ENCODE measurements at places on chromosomes 11 and 22.

- no peak for DNase-seq
These were observed 7.3 kb downstream of the TRIM34 start for GRCh38 chr11:5631969-5632635.

- no peak for DNase-seq
These were observed 112.7 kb downstream of the FAR1 start for GRCh38 chr11:13781153-13781552.

GRCh38 chr11:62664405-62665074 lies 470 bp downstream of the C11orf98 start:
- DNase-seq = no peak

DNA sequence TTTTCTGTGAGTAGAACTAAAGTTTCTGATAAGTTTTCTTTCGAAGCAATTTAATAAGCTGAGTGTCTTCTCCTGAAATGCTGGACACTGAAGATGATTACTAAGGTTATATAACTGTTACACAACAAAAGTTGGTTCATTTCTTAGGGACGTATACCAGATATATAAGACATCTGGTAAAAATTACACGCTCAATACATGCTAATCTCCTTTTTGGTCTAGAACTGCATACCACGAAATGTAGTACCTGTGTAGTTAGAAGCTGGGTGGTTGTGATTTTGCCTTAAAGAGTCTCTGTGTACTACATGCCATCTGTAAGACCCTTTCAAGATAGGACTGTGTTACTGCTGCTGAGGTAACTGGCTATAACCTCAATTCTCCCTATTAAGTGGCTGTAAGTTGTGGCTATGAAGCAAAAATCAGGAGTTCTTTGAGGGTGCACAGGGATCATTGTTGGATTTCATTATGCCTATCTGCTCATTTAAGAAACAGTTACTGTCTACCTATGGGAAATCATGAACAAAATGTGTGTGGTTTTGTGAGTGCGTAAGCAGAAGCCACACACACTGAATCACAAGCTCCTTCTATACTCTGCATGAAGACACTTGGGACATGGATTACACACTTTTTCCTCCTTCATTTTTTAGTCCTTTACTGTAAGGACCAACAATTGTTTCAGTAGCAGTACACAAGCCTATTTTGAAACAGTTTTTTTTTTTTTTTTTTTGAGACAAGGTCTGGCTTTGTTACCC lies 195.9 kb downstream of the SWAP70 start:
- DNase-seq = no peak

DNA sequence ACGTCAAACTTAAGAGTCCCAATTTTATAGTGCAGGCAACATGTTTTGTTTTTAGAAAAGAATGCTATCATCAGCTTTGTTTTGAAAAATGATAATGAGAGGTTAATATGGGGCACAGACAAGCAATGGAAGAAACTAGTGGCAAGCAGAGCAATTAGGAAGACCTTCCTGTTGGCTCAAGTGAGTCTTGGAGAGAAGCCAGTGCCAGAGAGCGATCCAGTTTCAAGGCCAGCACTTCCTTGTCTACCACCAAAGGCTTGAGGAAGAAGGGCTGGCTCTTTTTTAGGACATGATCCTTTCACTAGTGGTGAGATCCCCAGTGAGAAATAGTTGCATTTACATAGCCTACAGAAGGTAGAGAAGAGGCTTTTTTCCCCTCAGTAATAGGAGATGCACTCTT lies 1340.7 kb downstream of the LRRC4C start:
- DNase-seq = no peak

DNA sequence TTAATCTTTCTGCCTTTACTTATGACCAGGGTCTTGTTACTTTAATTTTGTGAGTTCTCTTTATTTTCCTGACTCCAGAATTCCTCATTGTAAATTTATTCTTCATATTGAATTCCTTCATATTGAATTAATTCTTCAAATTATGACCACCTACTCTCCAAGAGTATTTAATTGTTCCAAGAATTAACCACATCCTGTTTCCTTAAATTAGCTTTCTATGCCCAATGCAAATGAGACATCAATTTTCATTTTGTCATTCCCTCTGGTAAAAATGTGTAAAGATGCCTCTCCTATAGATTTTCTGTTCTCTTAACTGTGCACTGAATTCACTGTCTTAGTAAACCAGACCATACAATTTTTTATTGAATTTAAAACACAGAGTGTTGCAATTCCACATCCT lies 211.2 kb upstream of the GRIA4 start:
- DNase-seq = no peak

DNA sequence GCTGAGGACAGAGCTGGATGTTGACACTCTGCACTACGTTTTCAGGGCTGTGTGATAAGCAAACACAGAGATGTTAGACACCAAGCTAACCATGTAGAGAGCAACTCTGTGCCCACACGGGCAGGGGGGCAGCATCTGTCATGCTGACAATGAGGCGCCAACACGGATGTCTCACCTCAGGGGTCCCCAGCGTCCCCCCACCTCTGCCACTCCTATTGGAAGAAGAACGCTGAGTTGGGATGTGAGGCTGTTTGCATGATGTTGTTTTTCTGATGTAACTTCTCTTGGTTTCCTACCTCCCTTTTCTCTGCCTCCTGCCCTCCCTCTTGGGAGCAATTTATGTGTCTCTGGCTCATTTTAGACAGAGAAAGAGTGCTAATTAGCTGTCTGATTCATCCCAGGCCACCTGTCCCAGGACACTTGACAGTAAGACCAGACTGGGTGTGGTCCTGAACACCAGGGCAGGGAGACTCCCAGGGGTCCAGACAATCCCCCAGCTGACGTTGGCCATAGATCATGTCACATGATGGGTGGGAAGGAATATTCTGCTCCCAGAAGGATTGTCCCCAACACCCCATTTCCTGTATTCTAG lies 89.2 kb upstream of the NCAM1 start:
- DNase-seq = no peak

GRCh38 chr11:97893612-97894011 lies 1127.1 kb upstream of the CNTN5 start:
- DNase-seq = no peak

DNA sequence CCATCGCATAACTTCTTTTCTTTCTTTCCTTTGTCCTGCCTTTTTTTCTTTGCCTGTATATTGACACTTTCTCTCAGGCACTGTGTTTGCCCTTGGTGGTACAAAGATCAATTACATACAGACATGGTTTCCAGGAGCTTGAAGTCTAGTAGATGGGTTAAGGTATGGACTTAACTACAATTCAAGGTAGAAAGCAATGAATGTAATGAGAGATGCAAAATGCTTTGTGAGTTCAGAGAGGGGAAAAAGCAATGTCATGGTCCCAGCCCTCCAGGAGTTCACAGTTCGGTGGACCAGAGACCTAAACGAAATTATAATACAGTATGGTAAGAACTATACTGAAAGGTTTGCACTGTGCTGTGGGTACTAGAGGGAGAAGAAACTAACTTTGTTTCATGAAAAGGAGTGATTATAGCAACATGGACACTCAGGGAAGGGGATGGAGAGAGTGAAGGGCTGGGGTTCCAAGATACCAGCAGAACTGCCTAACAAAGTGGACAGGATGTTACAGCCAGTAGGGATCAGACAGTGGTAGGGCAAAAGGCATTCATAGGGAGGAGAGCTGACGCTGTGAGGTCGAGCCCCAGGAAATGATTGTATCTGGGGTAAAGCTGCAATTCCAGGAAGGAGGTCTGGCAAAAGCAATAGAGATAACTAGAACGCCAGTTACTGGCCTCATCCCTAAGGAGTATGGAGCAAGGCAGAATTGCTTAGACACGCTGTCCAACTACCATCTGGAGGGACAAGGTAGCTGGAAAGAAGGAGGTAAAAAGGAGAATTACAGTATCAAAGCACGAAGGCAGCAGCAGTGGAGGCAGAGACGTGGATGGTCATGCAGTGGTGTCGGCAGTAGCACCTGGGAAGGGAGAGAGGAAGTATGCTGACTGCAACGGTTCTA lies 158.3 kb upstream of the MTMR2 start:
- DNase-seq = no peak

DNA sequence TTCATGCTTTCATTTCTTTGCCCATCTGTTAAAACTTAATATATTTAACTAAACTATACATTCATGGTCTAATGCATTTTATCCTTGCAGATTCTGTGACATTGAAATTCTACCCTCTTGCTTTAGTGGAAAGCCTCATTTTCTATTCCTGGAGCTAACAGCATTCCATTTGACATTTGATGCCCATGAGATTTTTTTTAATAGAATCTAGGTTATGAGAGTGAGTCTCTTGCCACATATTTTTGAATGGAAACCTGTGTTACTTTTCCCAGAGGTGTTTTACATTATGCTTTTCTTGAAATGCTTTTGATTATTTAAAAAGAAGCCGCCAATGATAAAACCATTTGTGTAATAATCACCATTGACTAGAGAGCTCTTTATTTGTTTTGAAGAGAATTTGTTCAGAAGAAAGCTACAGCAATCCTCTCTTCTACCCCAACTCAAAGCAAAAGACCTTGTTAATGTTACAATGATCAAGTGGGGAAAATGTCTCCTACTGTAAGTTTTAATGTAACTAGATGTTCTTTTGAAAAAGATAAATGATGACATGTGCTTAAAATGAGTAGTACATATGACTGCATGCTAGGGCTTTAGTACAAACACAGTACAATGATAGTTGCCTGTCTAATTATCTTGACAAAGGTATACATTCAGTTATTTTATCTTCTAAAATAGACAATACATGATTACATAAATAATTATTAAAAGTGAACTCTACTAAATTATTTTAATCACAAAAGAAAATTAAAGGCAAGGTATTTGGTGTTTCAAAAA lies 67.3 kb downstream of the GAS2 start:
- no peak for DNase-seq

DNA sequence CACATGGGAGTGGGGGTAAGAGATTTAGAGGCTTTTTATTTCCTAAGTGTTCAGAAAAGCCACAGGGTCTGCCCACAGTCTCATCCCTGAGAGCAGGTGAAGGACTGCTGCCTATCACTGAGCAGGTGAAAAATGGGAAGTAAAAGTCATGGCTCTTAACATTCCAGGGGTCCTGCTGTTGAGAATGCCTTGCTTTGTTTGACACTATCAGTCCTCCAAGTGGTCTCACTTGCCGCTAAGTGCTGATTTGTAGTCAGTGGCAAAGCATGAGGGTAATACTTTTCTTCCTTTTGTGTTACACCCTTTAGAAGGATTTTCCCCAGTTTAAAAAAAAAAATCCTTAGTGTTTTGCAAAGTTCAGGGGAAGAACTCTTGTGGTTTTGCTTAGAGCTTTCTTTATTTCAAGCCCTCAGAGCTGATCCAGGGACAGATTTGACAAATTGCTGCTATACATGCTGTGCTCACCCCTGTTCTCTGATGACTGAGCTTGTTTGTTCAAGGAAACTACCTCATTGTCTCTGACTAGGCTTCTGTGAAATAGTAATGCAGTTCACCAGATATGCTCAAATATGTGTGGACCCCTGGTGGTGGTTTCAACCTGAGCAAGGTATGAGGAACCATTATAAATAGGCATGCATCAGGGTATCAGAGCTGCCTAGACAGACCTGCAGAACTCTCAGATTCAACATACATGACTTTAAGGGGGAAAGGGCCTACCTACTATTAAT lies 141.0 kb downstream of the ARHGAP42 start:
- DNase-seq = no peak

DNA sequence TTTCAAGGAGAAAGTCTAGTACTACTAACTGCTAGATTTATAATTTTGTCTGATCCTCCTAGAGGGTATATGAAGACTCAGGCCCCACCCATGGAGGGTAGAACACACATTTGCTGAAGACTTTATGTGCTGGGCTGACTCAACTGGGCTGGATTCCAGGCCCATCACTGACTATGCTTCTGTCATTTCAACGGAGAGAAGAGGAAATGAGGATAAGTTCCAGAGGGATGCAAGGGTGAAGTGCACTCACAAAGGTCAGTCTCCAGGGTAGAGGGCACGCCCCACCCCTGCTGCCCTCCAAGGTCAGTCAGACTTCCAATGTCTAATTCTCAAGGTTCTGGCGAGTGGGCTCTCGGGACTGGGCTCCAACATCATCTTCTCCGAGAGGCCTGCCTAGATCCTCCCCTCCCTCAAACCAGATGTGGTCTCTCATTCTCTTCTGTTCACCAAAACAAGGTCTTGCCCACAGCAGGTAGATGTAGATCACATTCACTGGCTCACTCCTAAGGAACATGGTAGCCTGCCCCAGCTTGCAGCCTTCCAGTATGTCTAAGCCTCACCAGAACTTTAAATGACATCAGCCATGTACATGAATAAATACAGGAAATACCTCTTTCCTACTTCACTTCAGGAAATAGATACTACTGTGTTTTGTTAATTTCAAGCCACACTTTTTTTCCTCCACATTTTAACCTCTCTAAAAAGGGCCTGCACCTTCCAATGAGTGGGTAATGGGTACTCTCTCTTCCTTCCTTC lies 7.3 kb upstream of the C11orf86 start:
- no peak for DNase-seq

DNA sequence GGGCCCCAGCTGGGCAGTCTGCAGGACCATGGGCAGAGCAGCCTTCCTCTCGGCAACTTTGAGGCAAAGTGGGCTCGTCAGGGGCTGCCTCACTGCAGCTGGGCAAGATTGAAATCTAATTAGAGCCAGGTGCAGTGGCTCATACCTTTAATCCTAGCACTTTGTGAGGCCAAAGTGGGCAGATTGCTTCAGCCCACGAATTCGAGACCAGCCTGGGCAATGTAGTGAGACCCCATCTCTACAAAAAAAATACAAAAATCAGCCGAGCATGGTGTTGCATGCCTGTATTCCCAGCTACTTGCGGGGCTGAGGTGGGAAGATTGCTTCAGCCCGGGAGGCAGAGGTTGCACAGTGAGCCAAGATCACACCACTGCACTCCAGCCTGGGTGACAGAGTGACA lies 34.2 kb downstream of the ARHGAP8 start:
- no peak for DNase-seq

GRCh38 chr11:123560006-123560405 lies 94.4 kb downstream of the SCN3B start:
- no peak for DNase-seq

DNA sequence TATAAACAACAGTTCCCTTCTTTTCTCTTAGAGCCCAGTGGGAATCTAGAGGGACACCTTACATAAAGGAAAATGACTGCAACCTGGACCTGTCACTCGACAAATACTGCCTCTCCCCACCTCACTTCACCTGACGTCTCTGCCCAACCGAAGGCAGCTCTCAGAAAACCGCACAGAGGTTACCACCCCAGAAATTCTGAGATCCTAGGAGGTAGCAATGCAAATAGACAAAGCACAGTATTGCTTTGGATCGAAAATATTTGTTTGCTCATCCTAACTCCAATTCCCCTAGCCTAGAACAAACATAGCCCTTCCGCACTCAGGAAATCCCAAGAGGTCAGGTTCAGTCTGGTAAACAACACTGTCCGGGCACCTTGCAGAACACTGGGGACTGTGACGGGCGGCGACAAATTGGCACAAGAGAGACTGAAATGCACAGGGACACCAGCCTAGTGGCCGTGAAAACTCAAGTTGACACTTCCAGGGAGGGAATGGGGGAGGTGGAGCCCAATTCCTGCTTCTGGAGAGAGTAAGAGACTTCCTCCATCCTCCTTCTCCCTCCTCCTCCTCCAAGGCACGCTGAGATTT lies 420 bp upstream of the TRIM44 start:
- DNase-seq = no peak

DNA sequence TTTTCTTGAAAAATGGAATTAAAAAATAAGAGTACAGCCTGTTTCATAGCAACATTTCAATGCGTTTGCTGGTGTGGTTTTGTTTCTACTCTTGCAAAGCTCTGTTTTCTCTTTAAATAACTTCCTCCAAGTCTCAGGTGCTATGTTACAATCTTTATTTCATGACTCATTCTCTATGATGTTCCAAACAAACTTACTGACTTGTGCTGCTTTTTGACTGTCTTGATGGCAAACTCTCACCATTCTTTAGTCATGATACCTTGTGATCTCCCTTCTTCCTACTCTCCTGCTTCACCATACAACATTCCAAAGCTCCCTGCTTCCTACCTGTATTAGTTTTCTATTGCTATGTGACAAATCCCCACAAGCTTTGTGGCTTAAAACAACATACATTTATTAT lies 166.1 kb downstream of the C11orf91 start:
- DNase-seq = no peak

All from NCI-H1048 (cell line).